ENCODE measurements at places on chromosomes 11 and 22.

GRCh38 chr11:126719740-126720139 lies 280.8 kb downstream of the KIRREL3 start:
- DNase-seq = no peak

DNA sequence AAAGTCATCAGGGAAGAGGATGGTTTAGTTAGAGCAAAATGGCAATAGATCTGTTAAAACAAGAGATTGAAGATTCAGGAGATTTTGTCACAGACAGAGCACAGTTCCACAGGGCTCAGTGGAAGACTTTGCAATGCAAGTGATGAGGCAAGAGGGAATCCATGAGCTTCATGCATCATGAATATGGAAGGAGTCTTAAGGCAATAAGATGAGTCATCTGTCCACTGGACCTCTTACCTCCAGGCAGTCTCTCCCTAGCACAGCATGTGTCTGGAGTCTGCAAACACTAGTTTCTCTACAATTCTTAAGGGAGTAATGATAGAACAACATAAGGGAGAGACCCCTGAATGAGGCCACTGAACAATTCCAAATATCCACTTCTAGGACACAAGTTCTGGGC lies 245.7 kb downstream of the NXPE2 start:
- no peak for DNase-seq

DNA sequence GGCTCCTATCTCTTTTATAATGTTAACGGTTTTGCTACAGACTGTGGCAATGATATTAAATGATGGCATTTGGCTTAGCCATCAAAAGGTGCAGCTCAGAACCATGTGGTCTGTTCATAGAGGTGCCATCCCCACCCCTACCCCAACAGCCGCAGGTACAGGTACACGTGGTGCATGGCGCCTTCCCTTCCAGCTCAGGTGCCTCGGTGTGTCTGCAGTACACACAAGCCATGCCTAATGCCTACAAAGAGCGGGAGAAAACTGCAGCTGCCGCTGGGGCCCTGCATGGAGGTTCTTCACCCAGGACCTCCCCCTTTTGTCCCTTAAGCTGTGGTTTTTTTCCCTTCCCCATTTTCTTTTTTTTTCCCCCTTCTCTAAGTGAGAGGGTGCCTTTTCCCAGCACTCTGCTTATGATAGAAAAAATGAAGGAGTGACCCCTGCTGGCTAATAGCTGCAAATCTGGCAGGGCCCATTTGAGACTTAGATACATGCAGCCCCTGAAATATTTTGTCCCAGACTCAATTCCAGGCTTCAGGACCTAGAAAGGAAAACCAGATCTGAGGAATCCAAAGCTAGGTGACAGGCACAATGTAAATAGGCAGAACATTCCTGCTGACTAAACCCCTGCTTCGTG lies 6.5 kb downstream of the OR52M1 start:
- DNase-seq = no peak

GRCh38 chr22:27344546-27344945 lies 457.0 kb downstream of the MN1 start:
- no peak for DNase-seq

DNA sequence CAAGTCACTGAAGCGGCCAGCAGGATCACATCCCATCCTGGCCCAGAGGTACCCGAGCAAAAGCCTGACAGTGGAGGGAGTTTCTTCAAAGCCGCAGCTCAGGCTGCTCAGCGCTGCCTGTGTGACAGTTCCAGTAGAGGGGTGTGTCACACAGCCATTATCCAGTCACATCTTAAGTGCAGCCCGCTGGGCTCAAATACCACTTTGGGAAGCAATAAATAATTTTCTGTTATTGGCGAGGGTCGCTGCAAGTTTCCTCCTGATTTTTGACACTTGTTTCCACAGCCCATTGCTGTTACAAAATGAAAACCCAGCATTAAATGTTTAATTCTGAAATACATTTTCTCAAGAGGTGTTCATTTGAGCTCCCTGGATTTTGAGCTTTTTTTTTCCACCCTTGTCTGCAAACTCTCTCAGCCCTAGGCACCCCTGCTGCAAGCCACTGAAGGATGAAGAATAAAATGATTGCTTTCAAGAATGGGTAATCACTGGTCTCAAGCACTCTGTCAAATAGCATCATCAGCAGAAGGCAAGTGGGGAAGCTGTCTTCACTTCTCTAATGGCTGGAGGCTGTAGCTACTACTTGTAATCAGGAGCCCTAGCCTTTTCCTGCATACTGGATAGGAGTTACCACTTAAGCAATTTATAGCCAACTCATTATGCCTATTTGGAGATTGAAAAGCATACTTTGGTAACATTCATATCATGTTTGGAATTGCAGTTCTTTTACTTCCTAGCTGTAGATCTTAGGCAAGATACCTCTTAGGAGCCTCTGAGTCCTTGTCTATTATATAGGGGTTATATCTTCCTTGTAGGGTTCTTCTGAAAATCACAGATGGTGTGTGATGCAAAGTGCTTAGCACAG lies 373.7 kb downstream of the METTL15 start:
- no peak for DNase-seq

- no peak for DNase-seq
Observed at GRCh38 chr11:27039873-27040272, 742 bp upstream of the BBOX1 start.

GRCh38 chr11:23022854-23023253 lies 162.6 kb upstream of the CCDC179 start:
- no peak for DNase-seq

DNA sequence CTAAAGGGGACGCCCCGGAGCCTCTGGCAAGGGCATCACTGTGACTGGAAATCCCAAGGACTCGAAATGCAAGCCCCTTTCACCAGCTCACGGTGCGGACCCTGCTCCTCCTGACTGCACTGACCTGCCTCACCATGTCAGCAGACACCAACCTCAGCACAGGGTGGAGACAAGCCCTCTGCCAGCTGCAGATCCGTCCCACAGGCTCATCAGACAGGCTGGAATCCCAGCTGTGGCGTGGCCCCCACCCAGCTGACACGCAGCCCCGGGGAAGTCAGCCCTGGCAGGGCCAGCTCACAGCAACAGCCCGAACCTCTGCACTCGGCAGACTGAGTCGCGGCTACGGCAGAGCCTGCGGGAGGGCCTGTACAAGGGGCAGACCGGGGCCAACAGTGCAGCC lies 36.8 kb downstream of the BRD1 start:
- no peak for DNase-seq

Measured in testis (tissue), 5 donors.